ENCODE measurements at places on chromosomes 2 and 18.

GRCh38 chr18:49546719-49547273, 15.1 kb upstream of the LIPG start:
- no peak for DNase-seq

- DNase-seq, result no peak
These were observed 61.4 kb upstream of the CCDC195 start for GRCh38 chr2:224777559-224777930.

- no peak for DNase-seq
These were observed 190.1 kb downstream of the TTC32 start for GRCh38 chr2:19711470-19712372.

DNA sequence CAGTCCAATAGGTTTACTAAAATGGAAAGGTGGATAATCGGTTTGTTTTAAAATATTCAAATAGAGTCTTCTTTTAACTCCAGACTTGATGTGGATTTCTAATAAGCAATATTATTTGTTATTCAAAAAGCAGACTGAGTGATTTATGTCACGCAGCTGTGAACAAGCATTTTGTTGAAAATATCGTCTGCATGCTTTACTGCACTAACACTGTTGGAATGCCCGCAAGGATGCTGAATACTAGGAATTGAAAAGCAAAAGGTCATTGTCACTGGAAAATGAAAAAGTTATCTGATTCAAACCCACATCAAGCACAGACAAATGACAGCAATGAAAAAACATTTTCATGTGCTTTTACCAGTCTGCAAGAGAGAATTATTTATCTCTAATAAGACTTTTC, 31.1 kb downstream of the CHN1 start:
- DNase-seq, result no peak

DNA sequence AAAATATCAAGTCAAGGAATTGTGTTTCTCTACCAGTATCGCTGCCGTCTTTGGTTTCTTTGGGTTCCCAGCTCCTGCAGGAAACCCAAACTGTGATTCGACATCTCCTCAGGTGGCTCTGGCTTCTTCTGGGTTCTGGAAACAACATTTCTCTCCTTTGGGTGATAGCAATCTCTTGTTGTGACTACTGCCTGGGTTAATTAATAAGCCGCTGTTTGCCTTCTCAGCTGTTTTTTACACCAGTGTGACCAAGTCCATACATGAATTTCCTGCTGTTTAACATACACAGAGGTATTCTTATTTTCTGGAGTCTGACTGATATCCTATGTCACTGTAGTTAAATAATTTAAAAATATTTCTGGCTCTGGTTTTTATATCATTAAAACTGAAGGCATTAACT, 112.5 kb upstream of the DCC start:
- DNase-seq, result no peak

- no peak for DNase-seq
These were observed 916 bp downstream of the CETN1 start for GRCh38 chr18:581096-581495.

GRCh38 chr2:53018825-53019425, 748.7 kb upstream of the CHAC2 start:
- no peak for DNase-seq

DNA sequence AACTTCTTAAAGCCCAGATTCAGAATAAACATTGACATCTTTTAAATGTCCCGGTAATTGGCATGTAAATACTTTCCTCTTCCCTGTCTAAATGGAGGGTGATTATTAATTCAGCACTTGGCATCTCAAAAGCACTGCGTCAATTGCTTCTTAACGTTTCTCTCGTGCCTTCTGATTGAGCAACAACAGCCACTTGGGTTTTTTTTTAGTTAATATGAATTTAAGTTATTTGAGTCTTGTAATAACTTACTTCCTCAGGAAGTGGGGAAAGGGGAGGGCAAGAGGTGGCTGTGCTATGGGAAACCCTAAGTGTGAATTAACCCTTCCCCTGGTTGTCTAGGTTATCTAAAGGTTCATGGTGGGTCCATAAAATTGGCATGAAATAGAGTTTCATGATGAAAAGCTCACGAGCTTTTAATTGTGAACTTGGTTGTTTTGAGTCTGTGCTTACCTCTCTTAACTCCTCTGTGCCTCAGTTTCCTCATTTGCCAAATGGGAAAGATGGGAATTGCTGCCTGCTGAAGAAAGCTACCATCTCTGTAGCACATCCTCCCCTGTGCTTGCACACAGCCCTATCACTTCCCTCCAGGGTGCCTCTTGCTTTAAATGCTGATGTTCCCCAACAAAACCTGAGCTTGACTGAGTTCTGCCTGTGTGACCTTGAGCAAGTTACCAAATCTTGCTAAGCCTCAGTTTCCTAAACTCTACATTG, 126.3 kb upstream of the BCL2L11 start:
- DNase-seq, result no peak

- DNase-seq, result no peak
These were observed 77.3 kb downstream of the CPS1 start for GRCh38 chr2:210633699-210634098.

- no peak for DNase-seq
These were observed 166.9 kb downstream of the VWC2L start for GRCh38 chr2:214577769-214578168.

DNA sequence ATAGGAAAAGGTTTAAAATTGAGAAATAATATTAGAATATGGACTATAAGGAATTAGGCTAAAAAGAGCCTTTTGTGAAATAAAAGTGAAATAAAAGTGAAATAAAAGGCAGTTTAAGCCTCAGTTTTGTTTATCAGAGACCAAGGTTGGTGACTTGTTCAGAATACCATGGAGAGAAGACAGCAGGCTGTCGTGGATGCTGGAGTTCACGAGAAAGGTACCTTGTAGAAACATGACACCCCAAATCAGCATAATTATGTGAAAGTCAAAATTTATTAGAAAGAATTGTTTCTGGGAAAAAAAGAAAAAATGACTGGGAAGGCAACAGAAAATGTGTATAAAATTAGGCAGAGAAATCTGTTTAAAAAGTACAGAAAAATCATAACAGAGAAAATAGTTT, 46.5 kb upstream of the SPAG16 start:
- no peak for DNase-seq

DNA sequence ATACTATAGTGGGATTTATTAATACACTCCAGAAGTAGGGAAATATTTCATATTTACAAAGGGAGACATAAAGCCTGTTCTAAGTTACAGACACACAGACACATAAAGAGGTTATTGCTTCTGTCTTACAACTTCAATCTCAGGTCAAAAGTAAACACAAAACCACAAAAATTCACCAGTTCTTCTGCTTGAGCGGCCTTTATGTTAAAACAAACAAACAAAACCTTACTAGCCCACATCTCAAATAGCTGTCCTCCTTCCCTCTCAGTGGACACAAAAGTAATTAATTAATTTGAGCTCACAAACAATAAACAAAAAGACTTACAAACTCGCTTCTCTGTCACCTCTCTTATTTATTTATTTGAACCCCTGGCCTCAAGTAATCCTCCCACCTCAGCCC, 1.5 kb upstream of the ASNSD1 start:
- DNase-seq, result no peak

- no peak for DNase-seq
These were observed 37.8 kb downstream of the SLC14A2 start for GRCh38 chr18:45653090-45653489.

DNA sequence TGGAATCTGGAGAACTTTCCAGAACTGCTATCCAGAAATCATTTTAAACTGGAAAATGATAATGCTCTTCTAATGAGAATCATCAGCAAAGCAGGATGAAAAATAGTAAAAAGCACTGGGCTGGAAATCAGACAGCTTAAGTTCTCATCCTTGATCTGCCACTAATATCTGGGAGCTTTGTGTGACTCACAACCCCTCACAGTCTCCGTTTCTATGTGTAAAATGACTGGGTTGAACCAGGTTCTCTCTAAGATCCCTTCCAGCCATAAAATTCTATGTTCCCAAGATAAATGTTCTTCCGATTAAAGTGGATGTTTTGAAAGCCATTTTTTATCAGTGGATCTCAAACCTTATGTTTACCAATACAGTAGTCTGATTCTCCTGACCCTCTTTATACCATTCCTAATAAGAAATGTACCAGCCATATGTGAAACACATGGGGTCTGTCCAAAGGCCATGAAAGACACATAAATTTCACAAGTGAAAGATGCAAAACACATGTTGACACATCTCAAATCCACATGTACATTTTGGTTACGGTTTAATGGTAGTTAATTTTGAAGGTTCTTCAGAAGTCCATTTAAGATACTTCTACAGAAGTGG, 188.8 kb downstream of the EN1 start:
- no peak for DNase-seq

DNA sequence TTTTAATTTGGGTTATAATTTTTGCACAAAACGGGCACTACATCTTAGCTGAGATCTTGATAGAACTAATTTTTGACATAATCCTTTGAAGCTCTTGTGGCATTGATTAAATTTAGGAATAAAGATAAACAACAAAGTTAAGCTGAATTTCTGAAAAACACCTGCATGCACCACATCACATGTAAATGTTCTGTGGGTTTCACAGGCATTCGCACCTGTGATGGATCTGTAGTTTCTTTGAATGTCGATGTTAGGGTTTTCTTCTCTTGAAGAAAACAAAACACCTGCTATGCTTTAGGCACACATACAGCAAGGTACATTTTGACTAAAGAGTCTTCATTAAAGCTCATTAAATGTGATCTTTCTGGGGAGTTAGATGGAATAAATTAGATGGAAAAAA, 60.3 kb downstream of the RPIA start:
- DNase-seq, result no peak

DNA sequence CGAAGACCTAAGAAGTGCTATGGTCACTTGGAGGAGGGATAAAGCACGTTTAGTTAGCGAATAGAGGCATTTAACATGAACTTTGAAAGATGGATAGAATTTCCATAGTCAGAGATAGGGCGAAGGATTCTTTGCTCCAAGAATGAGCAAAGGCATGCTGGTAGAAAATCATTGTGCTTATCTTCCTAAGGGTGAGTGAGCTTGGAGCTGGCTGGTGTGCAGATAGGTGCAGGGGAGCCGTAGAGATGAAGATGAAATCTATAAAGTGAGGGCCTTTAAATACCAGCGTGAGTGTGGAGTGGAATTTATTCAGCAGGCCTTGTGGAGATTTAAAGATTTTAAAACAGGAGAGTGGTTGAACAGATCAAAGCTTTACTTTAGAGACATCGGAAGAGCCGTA, 1.6 kb downstream of the HRH4 start:
- DNase-seq, result no peak

DNA sequence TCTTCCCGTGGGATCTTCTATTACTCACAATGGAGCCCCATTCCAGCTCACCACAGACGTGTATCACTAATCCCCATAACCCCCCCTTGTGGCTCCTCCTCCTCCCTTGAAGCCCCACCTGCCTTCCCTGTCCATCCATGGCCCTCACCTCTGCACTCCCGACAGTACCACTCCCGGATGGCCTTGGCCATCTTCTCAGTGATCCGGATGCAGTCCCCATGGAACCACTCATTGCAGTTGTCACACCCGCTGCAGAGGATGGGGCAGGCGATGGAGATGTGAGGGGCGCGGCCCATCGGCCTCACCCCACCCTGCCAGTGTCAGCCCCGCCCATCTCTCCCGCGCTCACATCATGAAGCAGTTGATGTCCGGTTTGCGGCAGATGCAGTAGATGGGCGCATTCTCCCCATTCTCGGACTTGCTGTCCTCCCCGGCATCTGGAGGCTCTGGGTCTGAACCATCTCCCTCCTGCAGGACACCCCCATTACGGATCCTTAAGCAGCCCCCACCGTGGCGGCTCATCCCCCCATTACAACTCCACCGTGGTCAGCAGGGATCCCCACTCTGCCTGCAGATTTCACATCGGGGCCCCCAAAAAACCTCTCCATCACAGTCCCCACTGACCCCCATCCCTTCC, 983 bp downstream of the CXXC1 start:
- DNase-seq, result no peak

GRCh38 chr2:46200100-46200690, 97.0 kb upstream of the EPAS1 start:
- DNase-seq, result no peak

- no peak for DNase-seq
These were observed 420.6 kb upstream of the UBE2E3 start for GRCh38 chr2:180559771-180560170.

DNA sequence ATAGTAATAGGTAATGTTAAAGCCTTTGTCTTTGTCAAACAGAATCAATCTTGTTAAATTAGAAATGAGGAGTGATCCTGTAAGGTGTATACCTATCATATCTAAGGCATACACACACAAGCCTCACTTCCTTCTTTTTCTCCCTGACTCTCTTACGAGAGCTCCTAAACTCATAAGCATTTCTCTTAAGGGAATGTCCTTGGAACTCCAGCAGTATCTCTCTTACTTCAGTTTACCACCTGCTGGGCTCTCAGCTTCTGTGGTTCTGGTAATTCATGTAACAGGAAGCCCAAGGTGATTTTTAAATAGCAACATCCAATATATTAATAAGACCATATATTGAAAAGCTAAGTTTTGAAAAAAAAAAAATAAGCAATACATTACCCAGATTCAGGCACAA, 85.9 kb downstream of the UBE2E3 start:
- DNase-seq, result no peak

DNA sequence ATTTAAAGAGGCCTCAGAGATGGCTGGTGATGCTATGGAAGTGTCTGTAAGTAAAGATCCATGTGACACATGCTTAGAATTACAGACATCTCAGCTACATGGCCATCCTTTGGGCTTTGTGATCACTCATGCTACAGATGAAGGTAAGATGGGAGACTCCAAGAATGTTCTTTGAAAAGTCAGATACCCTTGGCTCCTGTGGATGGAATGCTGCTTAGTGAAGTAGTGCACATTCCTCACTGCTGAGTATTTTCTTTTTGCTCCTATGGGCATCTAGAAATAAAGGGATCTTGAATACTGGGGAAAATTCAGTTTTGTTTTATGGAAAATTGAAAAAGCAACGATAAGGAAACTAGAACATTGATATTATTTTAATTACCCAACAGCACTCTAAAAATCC, 55.2 kb upstream of the REV1 start:
- DNase-seq, result no peak

DNA sequence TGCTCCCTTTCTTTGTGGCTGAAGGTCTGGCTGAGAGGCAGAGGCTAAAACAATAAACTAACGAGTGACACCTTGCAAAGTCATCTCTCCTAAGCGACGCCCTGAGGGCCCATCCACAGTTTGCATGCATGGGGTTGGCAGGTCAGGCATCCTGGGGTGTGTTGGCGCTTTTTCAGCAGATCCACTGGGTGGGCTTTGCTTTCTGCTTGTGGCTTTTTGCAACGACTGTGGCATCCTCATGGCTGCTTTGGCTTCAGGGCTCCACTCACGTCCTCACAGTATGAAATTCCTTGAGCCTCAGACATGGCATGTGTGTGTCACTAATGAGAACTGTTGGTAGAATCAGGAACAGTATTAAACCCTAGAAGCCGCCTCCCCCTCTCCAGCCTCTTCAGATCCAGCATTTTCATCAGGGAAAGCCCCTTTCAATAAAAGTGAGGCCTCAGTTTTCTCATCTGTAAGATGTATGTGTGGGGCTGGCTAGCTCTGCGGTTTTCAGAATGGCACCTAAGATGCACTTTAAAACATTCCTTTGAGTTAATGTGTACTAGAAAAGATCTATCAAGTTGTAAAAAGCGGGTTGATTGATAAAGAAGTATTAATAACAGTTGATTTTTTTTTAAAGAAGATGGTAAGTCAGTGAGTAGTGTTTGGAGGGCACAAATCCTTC, 72.5 kb downstream of the SH3BP4 start:
- DNase-seq, result no peak
